Psoas muscle (tissue), 8 donors: ENCODE measurements at places on chromosomes 12 and 14. TPM values are rescaled to one million over a fixed set of nuclear protein-coding genes. Genes with fewer than 3 reads are reported as not detected.

The RASSF9 gene
- 2.5 TPM for total RNA-seq

The BCAT1 gene
- 3.7 TPM for total RNA-seq

GRCh38 chr12:75986001-75986746 lies 45.4 kb downstream of the PHLDA1 start:
- DNase-seq, result no peak
- no peaks in the 10 kb centered on the region for H3K27me3 ChIP-seq
- no peak overlapping the region for H3K27ac ChIP-seq
- no peaks in the 10 kb centered on the region for H3K36me3 ChIP-seq
- no peaks in the 10 kb centered on the region for H3K4me1 ChIP-seq

DNA sequence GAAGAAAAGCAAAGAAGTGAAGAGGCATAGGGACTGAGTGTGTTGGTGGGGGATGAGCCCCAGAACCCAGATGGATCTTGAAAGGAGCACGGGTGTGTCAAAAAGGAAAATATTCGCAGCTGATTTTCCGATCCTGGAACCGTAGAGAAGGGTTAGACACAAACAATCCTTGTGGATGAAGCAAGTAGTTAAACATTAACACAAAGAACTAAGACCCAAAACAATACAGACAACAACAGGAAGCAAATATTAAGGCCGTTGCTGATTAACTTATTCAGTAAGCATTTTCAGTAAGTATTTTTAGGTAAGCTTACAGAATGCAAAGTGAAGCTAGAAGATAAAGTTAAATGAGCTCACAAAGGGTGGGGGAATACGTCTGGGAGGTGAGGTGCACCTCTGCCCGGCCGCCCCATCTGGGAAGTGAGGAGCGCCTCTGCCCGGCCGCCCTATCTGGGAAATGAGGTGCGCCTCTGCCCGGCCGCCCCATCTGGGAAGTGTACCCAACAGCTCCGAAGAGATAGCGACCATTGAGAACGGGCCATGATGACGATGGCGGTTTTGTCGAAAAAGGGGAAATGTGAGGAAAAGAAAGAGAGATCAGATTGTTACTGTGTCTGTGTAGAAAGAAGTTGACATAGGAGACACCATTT lies 62.8 kb upstream of the PRB2 start:
- no peaks in the 10 kb centered on the region for H3K27me3 ChIP-seq
- H3K4me1 ChIP-seq, result no peaks in the 10 kb centered on the region
- no peak overlapping the region for H3K27ac ChIP-seq
- no peaks in the 10 kb centered on the region for H3K36me3 ChIP-seq

- no peak overlapping the region for H3K4me3 ChIP-seq
- H3K27ac ChIP-seq, result no peak overlapping the region
- no peaks in the 10 kb centered on the region for H3K27me3 ChIP-seq
- no peak for DNase-seq
- H3K36me3 ChIP-seq, result no peaks in the 10 kb centered on the region
- no peaks in the 10 kb centered on the region for H3K4me1 ChIP-seq
These were observed 183.5 kb downstream of the NUAK1 start for GRCh38 chr12:105954951-105955931.

DNA sequence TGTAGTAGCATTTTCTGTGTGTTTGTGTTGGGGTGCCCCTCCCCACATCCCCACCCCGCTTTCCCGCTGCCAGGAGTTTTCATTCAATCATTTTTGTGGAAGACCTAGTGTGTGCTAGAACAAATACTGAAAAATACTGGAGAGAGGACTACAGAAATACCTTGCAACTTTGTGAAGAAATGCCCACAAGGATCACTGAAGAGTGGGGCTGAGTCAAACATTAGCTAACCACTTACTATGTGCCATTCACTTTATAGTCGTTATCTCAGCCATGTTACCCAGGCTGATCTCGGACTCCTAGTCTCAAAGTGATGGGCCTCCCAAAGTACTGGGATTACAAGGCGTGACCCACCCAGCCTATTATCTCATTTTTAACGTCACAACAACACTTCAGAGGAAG lies 559 bp upstream of the LMBR1L start:
- peaks cover 28% of the 10 kb centered on the region for H3K4me1 ChIP-seq
- H3K36me3 ChIP-seq, result peaks cover 6% of the 10 kb centered on the region
- DNase-seq, result no peak
- H3K4me3 ChIP-seq, result peak overlapping the region; percentile 77
- H3K27ac ChIP-seq, result peak overlapping the region; percentile 91
- no peaks in the 10 kb centered on the region for H3K27me3 ChIP-seq
